Ascending aorta (tissue), 2 donors: ENCODE measurements at places on chromosomes 16 and 17. TPM values are rescaled to one million over a fixed set of nuclear protein-coding genes. Genes with fewer than 3 reads are reported as not detected.
A peak's percentile ranks its signal among the peaks of the same experiment; 100 is the strongest.

Gene CLDN7
- total RNA-seq: not detected

Gene CDH3
- not detected for total RNA-seq

- no peak for DNase-seq
- H3K4me3 ChIP-seq: no peak overlapping the region
- H3K27me3 ChIP-seq: no peaks in the 10 kb centered on the region
- no peak overlapping the region for H3K27ac ChIP-seq
Measured at GRCh38 chr17:2980904-2981246, 82.5 kb downstream of the OR1D5 start.

- no peaks in the 10 kb centered on the region for H3K4me1 ChIP-seq
- H3K27ac ChIP-seq: no peak overlapping the region
- no peaks in the 10 kb centered on the region for H3K27me3 ChIP-seq
- no peaks in the 10 kb centered on the region for H3K36me3 ChIP-seq
- no peak for DNase-seq
Measured at GRCh38 chr17:35752471-35752870, 568 bp downstream of the GAS2L2 start.

GRCh38 chr17:8898126-8898525, 30.7 kb upstream of the PIK3R6 start:
- no peaks in the 10 kb centered on the region for H3K27me3 ChIP-seq
- H3K36me3 ChIP-seq: no peaks in the 10 kb centered on the region
- no peak overlapping the region for H3K4me3 ChIP-seq
- H3K4me1 ChIP-seq: no peaks in the 10 kb centered on the region
- H3K27ac ChIP-seq: no peak overlapping the region

DNA sequence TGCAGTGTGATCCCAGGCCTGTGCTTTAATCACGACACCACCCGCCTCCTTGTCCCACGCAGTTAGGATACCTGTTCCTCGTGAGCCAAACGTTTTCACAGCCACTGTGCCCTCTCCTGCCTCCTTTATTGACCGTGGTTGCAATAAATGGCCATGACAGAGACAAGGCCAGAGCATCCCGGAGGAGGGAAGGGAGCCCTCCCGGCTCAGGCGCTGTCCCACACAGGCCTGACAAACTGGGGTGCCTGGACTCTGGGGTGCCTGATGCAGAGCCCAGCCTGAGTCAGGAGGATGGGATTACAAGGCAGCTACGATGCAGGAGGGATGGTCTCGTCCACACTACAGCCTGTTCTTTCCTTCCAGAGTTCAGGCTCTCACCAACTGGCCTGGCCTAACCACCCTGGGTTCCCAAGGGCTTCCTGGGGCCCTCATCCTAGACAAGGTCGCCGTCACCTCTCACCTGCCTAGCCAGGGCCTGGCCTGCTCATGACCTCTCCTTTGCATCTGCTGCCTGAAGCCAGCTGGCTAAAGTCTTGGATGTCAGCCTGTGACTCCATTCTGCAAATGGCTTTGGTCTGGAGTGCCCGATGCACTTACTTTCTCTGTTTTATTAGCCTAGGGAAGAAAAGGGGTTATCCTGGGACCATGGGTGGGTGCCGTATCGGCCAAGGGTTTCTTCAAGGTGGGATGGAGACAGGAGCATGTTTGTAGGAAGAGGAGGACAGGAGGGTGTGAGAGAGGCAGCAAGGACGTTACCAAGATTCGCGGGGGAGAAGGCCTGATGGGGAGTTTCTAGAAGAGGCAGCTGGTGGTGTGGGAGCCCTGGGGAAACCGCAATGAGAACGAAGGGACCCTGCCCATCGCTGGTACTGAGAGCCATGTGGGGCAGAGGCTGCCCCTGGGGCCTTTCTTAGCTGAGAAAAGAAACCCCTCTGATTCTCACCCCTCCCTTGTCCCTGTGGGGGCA, 234.3 kb upstream of the TNRC6C start:
- H3K36me3 ChIP-seq: no peaks in the 10 kb centered on the region
- DNase-seq: peak; percentile 49
- peaks cover 12% of the 10 kb centered on the region for H3K4me1 ChIP-seq
- H3K4me3 ChIP-seq: no peak overlapping the region

Gene ANKFN1
- not detected for total RNA-seq

DNA sequence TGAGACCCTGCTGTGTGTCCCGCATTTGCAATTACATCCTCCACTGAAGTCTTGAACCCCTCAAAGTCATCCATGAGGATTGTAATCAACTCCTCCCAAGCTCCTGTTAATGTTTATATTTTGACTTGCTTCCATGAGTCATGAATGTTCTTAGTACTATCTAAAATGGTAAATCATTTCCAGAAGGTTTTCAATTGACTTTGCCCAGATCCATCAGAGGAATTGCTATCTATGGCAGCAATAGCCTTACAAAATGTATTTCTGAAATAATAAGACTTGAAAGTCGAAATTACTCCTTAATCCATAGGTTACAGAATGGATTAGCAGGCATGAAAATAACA, 2.5 kb upstream of the C16orf87 start:
- no peak for DNase-seq
- H3K27ac ChIP-seq: no peak overlapping the region
- H3K4me3 ChIP-seq: no peak overlapping the region
- H3K36me3 ChIP-seq: no peaks in the 10 kb centered on the region
- H3K27me3 ChIP-seq: no peaks in the 10 kb centered on the region

Gene SSTR5
- not detected for total RNA-seq

- H3K36me3 ChIP-seq: peaks cover 40% of the 10 kb centered on the region
- H3K27ac ChIP-seq: no peak overlapping the region
- H3K4me1 ChIP-seq: no peaks in the 10 kb centered on the region
- no peak for DNase-seq
- no peaks in the 10 kb centered on the region for H3K27me3 ChIP-seq
Measured at GRCh38 chr16:27341549-27341948, 27.8 kb downstream of the IL4R start.

Gene HSD17B2
- not detected for total RNA-seq

Gene RHBDL3
- total RNA-seq: not detected

Gene NUP88
- total RNA-seq: 102 TPM

GRCh38 chr16:5523829-5524228, 426.2 kb upstream of the EEF2KMT start:
- H3K4me1 ChIP-seq: no peaks in the 10 kb centered on the region
- H3K27ac ChIP-seq: no peak overlapping the region
- DNase-seq: no peak
- no peaks in the 10 kb centered on the region for H3K27me3 ChIP-seq
- no peak overlapping the region for H3K4me3 ChIP-seq
- H3K36me3 ChIP-seq: no peaks in the 10 kb centered on the region

- H3K36me3 ChIP-seq: no peaks in the 10 kb centered on the region
- no peak overlapping the region for H3K4me3 ChIP-seq
- H3K27me3 ChIP-seq: peaks cover 15% of the 10 kb centered on the region
- no peaks in the 10 kb centered on the region for H3K4me1 ChIP-seq
Measured at GRCh38 chr17:78235885-78236284, 4.5 kb downstream of the TMEM235 start.

DNA sequence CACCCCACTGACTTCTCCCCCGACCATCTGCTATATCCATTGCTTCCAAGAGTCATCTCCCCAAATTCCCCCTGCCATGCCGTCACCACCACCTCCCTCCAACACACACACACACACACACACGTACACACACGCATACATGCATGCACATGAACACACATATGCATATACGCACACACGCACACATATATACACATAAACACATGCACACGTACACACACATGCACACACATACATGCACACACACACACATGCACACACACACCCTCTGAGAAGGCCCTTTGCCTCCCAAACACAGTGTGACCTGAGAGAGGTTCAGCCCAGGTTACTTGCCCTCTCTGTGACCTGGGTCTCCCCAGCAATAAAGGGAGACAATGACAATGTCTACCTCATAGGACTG, 95.1 kb downstream of the ZNF423 start:
- no peak overlapping the region for H3K27ac ChIP-seq
- H3K27me3 ChIP-seq: no peaks in the 10 kb centered on the region
- no peaks in the 10 kb centered on the region for H3K36me3 ChIP-seq
- no peak for DNase-seq
- no peak overlapping the region for H3K4me3 ChIP-seq
- H3K4me1 ChIP-seq: no peaks in the 10 kb centered on the region

DNA sequence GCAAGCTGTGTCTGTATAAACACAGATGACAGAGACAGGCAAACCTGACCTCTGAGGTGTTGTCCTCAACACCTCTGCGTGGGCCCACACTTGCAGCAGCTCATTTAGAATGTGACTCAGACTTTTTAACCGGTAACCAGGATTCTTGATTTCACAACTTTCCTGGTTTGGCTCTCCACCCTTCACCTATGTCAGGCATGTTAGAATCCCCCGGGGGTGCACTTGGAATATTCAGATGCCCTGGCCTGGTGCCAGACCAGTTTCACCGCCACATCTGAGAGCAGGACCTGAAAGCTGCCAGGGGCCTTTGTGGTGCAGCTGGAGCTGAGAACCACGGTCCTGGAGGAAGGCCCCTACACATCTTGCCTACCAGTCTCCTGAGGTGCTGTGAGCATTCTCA, 4.8 kb downstream of the DHODH start:
- no peaks in the 10 kb centered on the region for H3K4me1 ChIP-seq
- DNase-seq: no peak
- H3K27ac ChIP-seq: no peak overlapping the region
- no peaks in the 10 kb centered on the region for H3K27me3 ChIP-seq
- H3K36me3 ChIP-seq: peaks cover 15% of the 10 kb centered on the region

- no peaks in the 10 kb centered on the region for H3K4me1 ChIP-seq
- no peaks in the 10 kb centered on the region for H3K36me3 ChIP-seq
- H3K27me3 ChIP-seq: no peaks in the 10 kb centered on the region
Measured at GRCh38 chr17:33980193-33980592, 274.9 kb upstream of the CCL2 start.

DNA sequence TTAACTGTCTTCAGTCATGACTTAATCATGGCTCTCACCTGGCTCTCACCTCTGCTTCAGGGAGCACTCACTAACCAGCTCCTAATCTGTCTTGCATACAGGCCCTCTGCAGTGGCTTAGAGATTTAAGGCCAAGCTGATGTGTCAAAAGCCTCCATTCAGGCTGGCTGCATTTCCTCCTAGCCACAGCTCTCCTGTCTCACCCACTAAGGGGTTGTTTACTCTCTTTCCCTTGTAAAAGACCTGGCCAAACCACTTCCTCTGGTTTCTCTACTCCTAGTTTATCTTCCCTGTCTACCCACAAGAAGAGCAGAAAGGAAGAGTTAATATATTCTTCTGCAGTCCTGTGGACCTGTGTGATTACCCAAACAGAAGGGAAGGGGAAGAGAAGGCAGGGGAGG, 9.3 kb upstream of the ASIC2 start:
- H3K27ac ChIP-seq: no peak overlapping the region
- H3K36me3 ChIP-seq: no peaks in the 10 kb centered on the region
- H3K4me3 ChIP-seq: no peak overlapping the region
- DNase-seq: no peak

Gene STAT3
- 181 TPM for total RNA-seq

Gene ADAMTS18
- not detected for total RNA-seq

Gene QPRT
- total RNA-seq: 5.7 TPM

DNA sequence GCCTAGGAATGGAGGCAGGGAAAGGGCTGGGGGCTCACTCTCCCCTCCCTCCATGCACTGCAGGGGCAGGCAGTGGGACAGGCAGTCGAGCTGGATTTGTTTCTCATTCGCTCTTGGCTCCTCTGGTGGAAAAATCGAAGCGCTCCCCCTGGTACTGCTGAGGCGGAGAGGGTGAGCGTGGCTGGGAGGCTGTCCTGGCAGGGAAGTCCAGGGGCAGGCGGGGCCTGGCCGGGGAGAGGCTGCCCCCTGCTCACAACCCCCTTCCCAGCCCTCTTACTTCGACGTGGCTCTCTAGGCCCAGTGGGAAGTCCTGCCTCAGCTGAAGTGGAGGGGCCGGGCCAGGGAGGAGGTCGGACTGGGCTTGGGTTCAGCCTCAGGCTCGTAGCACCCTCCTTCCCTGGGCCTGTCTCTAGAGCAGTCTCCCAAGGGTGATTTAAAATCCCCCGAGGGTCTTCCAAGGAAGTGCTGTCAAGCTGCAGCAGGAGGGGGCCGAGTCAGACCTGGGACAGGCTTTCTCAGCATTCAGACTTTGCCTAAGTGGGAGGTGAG, 16.5 kb upstream of the TMEM92 start:
- no peaks in the 10 kb centered on the region for H3K27me3 ChIP-seq
- H3K4me1 ChIP-seq: peaks cover 23% of the 10 kb centered on the region
- H3K4me3 ChIP-seq: no peak overlapping the region

DNA sequence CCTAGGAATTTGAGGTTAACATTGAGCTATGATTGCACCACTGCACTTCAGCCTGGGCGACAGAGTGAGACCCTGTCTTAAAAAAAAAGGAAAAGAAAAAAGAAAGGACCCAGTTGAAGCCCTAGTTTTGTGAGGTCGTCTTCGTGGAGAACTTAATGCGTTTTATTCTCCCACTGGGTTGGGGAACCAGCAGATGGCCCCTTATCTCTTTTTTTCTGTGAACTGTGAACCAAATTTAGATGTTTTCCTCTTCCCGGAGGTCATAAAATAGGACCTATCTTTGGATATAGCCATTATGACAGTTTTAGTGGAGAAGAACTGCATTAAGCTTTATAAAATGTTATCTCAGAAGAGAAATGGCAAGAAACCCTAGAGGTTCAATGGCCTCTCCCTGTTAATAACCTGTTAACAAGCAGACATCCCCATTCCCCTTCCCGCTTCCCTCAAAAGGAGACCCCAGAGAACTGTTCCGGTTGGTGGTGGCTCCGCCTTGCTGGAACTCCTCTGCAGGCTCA, 23.5 kb downstream of the KIAA0513 start:
- no peak for DNase-seq
- no peaks in the 10 kb centered on the region for H3K36me3 ChIP-seq
- no peak overlapping the region for H3K4me3 ChIP-seq
- H3K27me3 ChIP-seq: no peaks in the 10 kb centered on the region
- no peak overlapping the region for H3K27ac ChIP-seq
- H3K4me1 ChIP-seq: peaks cover 7% of the 10 kb centered on the region
